ENCODE measurements at places on chromosomes 12 and 14.

DNA sequence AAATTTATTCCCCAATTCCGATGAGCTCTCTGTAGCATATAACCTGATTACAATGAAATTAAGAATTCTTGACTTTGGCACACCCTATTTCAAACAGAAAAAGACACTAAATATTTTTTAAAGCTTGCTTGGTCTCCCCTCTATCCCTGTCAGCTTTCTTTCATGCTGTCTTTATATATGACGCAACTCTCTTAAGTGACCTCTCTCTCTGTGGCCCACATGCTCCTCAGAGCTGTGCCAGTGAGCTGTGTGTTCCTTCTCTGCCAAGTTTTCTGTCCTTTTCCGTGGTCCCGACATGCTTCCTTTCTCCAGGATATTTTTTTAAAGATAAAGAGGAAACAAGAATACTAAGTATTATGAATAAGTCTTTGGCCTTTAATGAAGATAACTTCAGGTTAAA, 484.0 kb downstream of the ETNK1 start:
- DNase-seq: no peak

DNA sequence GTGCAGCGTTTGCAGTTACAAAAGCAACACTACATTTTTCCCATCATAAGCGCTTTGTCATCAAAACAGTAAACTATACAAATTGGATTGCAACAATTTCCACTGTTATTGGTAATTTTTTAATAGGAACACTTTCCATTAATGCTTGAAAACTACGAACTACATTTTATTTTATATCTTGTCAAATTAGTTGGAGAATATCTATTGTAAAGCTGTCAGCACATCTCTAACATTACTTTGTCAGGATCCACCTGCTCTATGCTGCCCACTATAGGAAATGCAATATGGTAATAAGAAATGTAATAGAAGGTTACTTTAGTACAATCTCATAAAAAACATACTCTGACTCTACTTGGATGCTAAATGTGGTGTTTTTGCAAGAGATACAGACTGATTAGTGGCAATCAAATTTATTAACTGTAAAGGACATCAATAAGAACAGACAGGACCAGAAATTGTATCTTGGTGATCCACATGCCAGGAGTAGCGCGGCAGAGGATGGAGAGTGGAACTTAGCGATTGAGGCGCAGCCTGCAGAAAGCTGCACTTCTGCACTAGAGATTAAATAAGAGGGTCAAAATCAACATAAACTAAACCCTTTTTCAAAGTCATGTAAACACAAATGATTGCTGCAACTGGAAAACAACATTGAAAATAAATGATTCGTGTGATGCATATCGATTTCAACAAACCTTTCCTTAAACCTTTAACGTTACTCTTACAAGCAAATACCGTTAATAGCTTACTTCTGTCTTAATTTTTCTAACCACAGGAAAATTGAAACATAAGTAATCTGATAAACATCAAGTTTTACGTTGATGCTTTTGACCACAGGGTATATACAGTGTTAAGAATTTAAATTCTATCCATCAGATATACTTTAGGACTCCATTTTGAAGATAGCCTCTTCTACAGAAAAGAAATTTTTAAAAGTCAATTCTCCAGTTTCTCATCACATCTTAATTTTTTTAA, 3.6 kb upstream of the ARID2 start:
- peak; percentile 55 for DNase-seq

DNA sequence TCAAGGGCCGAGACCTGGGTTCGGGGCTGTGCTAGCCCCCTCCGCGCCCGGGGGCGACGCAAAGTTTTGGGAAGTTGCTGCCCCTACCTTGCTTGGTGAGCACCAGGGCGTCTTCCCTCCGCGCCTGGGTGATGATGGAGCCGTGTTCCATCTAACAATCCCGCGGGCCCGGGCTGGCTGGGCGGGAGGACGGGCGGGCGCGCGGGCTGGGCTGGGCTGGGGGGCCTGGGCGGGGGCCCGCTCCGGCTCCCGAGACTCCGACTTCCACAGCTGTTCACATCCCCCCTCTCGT, 298 bp downstream of the CTDSP2 start:
- DNase-seq: no peak

GRCh38 chr14:101249676-101250036, 311.6 kb upstream of the DIO3 start:
- no peak for DNase-seq

DNA sequence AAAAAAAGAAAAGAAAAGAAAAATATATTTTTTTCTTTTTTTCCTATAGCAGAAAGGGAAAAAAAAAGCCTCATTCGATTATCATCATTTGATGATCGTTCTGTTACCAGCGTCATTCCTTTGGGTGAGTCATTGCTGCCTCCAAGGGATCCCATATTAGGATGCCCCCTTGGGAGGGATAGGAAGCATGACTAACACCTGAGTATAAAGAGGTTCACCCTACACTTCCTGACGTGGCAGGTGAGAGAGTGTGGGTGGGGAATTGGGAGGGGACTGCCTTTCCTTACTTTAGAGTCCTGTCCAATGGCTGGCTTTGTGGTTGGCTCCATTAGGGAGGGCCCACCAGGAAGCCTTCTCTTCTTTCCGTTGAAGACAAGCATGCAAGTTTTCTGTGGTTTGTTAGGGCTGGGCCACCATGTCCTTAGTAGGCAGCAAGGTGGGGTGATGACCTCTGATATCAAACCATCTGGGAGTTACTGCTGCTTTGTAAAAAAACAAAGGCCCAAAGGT, 56.1 kb upstream of the FUT8 start:
- DNase-seq: no peak

- no peak for DNase-seq
Observed at GRCh38 chr12:77406219-77406905, 341.0 kb upstream of the E2F7 start.

DNA sequence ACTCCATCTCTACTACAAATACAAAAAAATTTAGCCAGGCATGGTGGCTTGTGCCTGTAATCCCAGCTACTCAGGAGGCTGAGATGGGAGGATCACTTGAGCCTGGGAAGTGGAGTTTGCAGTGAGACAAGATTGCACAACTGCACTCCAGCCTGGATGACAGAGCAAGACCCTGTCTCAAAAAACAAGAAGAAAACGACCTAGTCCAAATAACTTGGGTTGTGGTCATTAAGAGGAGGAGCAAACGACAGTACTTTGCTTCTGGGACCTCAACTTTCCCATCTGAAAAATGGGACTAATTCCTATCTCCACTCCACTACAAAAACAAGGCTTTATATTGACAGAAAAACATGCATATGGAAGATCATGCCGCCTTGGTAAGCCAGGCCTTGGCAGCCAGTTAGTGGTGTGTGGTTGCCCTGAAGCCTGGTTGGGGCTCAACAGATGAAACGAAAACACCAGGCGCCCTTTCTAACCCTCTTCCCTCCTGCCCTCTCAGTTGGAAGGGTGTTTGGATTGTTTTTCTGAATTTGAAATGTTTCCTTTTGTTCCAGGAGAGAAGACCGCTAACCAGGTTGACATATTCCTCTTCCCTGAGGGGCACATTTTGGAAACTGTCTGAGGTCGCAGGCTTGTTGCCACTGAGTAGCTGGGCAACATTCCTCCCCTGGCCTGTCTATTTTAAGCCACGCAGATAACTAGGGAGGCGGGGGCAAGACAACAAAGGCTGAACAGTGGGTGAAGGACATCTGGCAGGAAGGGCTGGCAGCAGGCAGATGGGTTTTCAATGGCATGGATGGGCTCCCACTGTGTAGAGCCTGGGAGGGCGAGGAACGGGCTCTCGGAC, 13.7 kb upstream of the VPS37B start:
- no peak for DNase-seq

DNA sequence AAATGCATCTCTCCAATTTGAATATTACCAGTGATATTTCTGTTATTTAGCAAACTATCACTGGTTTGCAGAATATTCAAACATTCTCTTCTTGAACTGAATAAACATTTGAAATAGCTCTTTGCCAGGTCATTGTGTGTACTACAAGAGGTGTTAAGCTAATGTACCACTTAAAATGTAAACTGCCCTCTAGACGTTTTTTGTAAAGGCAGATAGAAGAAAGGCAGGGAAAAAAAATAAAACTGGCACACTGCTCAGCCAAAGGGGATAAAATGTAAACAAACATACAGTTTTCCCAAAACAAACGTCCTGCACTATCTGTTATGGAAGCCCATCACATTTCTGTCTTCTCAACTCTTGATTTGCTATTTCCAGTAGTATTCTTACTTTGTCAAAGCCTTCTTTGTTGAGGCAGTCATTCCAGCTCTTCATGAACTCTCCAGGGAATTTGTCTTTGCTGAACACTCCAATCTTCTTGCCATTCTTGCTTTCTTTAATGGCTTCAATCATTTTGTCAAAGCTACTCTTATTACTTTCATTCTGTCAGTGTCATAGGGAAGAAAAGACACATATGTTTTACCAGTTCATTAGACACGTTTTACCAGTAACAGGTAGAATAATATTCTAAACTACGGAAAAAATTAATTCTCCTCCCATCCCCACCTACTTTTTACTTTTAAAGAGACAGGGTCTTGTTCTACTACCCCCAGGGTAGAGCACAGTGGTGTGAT, 13.7 kb downstream of the SUPT16H start:
- no peak for DNase-seq

DNA sequence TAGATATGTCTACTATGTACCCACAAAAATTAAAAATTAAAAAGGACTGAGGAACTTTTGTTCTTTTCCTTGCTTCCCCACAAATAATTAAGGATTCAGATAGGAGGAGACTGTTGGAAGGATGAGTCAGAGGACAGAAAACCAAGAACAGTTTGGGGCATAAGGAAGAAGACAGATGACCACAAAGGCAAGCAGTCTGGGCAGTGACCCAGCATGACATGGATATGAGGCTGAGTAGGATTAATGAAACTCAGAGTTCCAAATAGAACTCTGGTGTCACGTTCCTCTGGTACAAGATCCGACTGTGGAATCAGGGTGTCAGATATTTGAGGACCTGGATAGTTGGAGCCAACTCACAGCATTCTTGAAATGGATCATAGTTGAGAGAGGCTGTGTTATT, 89.3 kb upstream of the SLC38A4 start:
- DNase-seq: no peak

DNA sequence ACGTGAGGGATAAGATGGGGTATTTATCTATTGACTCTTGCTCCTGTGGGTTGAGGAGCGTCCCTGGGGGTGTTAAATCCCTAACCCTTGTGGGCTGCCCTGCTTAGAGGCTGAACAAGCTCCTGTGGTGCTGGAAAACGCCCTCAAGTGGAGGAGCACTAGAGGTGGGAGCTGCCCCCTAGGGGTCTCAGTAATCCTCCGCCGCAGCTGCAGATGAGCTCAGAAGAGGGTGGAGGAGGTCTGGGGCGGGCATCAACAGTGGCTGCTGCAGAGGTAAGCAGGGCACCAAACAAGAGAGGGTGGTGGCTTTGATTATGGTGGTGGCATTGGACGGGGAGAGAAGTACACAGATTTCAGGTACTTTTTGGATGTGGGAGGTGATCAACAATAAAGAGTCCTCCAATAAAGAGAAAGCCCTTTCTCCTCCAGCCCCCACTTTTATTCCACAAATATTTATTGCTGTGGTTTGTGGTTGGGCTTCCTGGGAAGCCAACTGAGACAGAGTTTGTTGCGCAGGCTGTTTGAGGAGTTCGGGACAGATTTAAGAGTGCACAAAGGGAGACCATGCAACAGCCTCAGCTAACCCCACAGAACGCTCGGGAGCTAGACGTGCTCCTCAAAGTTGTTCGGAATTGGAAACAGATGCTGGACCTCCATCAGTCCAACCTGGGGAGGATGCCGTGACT, 179.9 kb downstream of the ADCK1 start:
- no peak for DNase-seq

DNA sequence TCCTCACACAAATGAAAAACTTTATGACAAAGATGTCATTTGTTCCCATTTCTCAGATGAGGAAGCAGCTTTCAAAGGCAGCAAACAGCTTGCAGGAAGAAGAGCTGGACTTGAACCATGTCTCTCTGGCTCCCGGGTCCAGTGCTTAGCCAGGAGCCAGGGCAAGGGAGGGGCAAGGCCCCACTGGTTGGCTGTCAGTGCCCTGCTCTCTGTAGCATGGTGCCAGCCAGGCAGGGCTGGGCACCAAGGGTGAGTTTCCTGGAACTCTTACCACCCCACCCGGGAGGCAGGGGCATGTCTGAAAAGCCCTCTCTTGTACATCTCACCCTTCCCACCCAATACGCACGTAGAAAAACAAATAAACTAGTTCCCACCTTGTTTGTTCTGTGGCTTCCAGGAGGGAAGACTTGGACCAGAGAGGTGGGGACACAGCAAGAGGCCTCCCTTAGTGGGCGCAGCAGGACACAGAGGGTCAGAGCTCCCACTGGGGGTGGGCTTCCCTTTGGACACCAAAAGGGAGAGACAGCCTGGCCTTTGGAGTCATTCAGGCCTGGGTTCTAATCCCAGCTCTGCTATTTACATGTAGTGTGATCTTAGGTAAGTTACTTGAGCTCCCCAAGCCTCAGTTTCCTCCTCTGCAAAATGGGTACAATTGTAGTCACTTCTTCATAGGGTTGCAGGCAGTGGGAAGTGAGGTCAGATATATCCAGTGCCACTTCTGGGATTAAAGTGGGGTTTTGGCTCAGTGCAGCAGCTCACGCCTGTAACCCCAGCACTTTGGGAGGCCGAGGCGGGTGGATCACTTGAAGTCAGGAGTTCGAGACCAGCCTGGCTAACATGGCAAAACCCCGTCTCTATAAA, 17.2 kb downstream of the TRPV4 start:
- no peak for DNase-seq

DNA sequence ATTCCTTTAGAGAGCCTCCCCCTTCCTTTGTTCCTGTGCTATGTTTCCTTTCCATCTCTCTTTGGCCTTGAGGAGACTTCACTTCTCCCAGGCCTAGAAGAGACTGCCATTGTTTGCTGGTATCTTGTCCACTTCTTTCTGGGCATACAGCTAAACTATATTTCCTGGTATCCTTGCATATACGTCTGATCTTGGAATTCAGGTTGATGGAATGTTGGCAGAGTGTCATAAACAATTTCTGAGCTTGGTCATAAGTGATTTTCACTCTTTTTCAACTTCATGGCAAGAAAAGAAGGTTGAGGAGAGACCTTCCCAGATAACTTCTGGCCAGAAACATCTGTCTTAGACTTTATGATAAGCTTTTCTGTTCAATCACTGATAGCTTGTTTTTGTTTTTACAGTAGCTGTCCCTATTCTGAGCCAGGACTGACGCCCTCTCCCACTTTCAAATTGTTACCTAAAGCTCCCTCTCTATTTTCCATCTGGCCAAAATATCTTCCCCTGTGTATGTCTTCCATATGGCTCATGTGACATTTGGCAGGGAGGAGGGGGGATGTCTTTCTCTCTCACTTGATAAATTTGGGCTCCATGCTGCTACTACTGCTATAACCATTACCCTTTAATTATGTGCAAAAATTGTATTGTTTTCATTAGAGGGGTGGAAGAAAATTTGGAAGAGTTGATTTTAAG, 457.0 kb downstream of the ADAMTS20 start:
- no peak for DNase-seq

Data from MV-4-11 (cell line).